ENCODE measurements at places on chromosomes 13 and 19. TPM values are rescaled to one million over a fixed set of nuclear protein-coding genes. Genes with fewer than 3 reads are reported as not detected.

Gene SULT2B1
- 16.4 TPM for total RNA-seq

Gene CD22
- 0.92 TPM for total RNA-seq

Gene ZNF541
- total RNA-seq = not detected

Gene ZNF708
- total RNA-seq = 0.57 TPM

Gene CLEC17A
- total RNA-seq = 0.09 TPM

Gene EFNA2
- total RNA-seq = 1.2 TPM

Gene UPF3A
- total RNA-seq = 30.3 TPM

Gene SKA3
- total RNA-seq = 14.0 TPM

Gene APOC1
- total RNA-seq = 132 TPM

Gene ZNF784
- total RNA-seq = 5.8 TPM

Gene RFPL4AL1
- 0.28 TPM for total RNA-seq

Gene PGLYRP2
- not detected for total RNA-seq

Gene PCDH20
- total RNA-seq = not detected

Gene CYP4F2
- 0.22 TPM for total RNA-seq

Gene NEK3
- total RNA-seq = 7.7 TPM

Gene C3
- total RNA-seq = 45.2 TPM

Gene ZNF667
- total RNA-seq = not detected

Gene KPNA3
- 29.7 TPM for total RNA-seq

Gene ZNF416
- total RNA-seq = 4.3 TPM

Gene IGFL1
- total RNA-seq = 2.5 TPM

Gene STXBP2
- 43.8 TPM for total RNA-seq

Gene S1PR4
- 0.12 TPM for total RNA-seq

Gene KXD1
- 107 TPM for total RNA-seq

Gene MYO1F
- 0.49 TPM for total RNA-seq

Gene ADAMTS10
- 20.7 TPM for total RNA-seq

Gene CDX2
- total RNA-seq = 1.0 TPM

Gene FGF22
- total RNA-seq = 1.2 TPM

Gene CBARP
- total RNA-seq = 2.3 TPM

Gene PSG2
- total RNA-seq = not detected

Gene NUFIP1
- total RNA-seq = 6.0 TPM

Gene A1BG
- 9.0 TPM for total RNA-seq

Gene ATCAY
- total RNA-seq = 0.21 TPM

Gene NLRP9
- not detected for total RNA-seq

Gene ACP5
- total RNA-seq = not detected

Gene CFD
- total RNA-seq = 8.5 TPM

Gene NAPSA
- 1.3 TPM for total RNA-seq

Gene ZNF805
- total RNA-seq = 1.7 TPM

Gene PEAK3
- total RNA-seq = not detected

Gene KCNJ14
- total RNA-seq = 1.0 TPM

Gene CEACAM16
- total RNA-seq = 0.24 TPM

Gene TSKS
- not detected for total RNA-seq

Gene RNF225
- 0.12 TPM for total RNA-seq

Gene RNF113B
- not detected for total RNA-seq

Gene ALOX5AP
- total RNA-seq = 3.7 TPM

Gene ZFP14
- 2.7 TPM for total RNA-seq

Gene DIAPH3
- total RNA-seq = 6.7 TPM

Gene RAB8A
- total RNA-seq = 47.0 TPM

Gene SYNGR4
- 3.7 TPM for total RNA-seq

Gene CACNG7
- 10.7 TPM for total RNA-seq

Gene KLK2
- total RNA-seq = 0.15 TPM

Gene PLPPR3
- total RNA-seq = 4.9 TPM

Gene ERICH6B
- not detected for total RNA-seq

Gene TRPM4
- 11.5 TPM for total RNA-seq

Gene MYH14
- total RNA-seq = 5.5 TPM

Gene B3GNT3
- total RNA-seq = 4.6 TPM

Gene LHB
- total RNA-seq = not detected

Gene NKPD1
- 0.10 TPM for total RNA-seq

All from A549 treated with CORT108297 at 1 μM for 4 hours (cell line).